ENCODE measurements at places on chromosomes 7 and 10.

GRCh38 chr7:35430547-35431153 lies 176.8 kb upstream of the TBX20 start:
- DNase-seq: no peak

- DNase-seq: no peak
Observed at GRCh38 chr10:132919374-132920100, 22.8 kb downstream of the CFAP46 start.

DNA sequence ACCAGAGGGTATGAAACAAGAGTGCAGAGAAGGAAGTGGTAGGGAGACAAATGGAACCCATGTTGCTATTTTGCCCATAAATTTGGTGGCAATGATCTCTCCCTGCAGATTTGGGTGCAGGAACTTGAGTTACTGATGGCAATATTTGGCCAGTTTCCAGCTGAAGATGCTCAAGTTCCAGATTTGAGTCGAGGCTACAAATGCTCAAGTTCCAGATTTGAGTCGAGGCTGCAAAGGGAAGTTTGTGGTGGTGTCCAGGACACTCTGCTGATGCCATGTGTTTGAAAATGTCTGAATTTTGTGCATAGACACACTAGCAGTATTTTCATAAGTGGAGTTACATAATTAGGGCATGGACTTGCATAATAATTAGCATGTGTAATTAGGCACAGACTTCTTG lies 40.8 kb downstream of the TBXAS1 start:
- no peak for DNase-seq

- peak; percentile 70 for DNase-seq
Observed at GRCh38 chr7:74505471-74506324, 52.0 kb downstream of the GTF2IRD1 start.

GRCh38 chr10:74825371-74826141 lies 844 bp upstream of the KAT6B start:
- DNase-seq: no peak

GRCh38 chr10:75632805-75633462 lies 201.5 kb downstream of the LRMDA start:
- DNase-seq: no peak

DNA sequence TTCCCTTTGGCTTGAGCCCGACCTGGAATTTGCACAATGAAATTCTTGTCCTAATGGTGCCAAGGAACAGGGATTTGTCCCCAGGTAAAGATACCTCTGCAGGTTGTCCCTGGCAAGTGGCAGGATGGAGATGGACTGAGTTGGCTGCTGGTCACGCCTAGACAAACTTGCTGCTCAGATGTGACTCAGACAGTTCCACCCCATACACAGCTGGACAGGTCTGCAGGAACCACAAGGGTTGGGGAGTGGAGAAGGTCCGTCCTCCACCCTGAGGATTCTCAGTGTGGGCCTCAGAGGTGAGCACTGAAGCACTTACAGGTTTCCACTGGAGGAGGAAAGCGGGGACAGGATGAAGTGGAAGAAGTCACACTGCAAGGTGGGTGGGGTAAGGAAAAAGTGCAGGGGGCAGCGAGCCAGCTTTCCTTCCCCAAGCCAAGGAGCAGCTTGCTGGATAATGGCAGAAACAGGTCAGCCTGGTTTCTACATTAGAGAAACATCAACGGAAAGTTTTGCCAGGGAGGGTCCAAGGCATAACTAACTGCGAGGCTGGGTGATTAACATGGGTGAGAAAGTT lies 20.5 kb downstream of the ITPRIP start:
- DNase-seq: no peak

DNA sequence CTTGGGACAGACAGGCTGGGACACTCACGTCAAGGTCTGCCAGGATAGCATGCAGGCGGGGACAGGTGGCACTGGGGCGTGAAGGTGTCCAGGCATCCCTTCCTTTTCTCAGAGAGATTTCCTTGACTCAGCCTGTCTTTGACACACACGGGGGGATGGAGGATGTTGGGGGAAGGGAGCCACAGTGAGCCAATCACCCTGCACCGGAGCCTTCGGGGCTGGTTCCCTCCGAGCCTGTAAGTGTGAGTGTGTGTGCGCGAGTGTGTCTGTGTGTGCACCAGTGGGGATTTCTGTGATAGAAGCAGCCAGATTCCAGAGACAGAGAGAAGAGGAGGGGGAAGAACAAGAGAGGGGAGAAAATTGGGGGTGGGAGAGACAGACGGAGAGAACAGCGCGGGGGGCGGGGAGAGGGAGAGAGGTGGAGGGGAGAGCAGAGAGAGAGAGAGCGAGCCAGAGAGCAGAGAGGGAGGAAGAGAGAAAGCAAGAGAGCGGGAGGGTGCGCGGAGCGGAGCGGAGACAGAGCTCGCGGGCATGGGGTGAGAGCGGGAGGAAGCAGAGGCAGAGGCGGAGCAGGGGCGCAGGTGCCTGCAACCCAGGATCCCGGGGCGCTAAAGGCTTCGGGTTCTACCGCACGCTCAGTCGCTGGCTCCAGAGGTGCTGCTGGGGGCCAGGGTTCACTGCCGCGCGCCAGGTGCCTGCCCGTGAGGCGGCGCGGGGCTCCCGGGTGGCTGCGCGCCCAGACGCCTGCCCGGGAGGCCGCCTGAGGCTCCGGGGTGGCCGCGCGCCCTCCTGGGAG lies 466 bp upstream of the GPR26 start:
- no peak for DNase-seq

- DNase-seq: no peak
Observed at GRCh38 chr10:76285515-76285914, 854.1 kb downstream of the LRMDA start.

GRCh38 chr10:14608381-14609001 lies 166.2 kb downstream of the FAM107B start:
- no peak for DNase-seq

GRCh38 chr7:101125989-101126650 lies 784 bp upstream of the SERPINE1 start:
- no peak for DNase-seq

GRCh38 chr10:124696446-124697392 lies 47.5 kb downstream of the FAM53B start:
- no peak for DNase-seq

GRCh38 chr10:86730227-86730626 lies 26.2 kb upstream of the BMPR1A start:
- DNase-seq: no peak

GRCh38 chr7:107070710-107071109 lies 26.2 kb downstream of the PRKAR2B start:
- DNase-seq: no peak

GRCh38 chr10:18224626-18225445 lies 84.6 kb downstream of the CACNB2 start:
- DNase-seq: peak; percentile 62

- no peak for DNase-seq
Observed at GRCh38 chr7:156065400-156065799, 253.1 kb upstream of the SHH start.

GRCh38 chr10:7948371-7949000 lies 106.0 kb upstream of the GATA3 start:
- DNase-seq: no peak

- no peak for DNase-seq
Observed at GRCh38 chr10:116190883-116191282, 82.1 kb downstream of the GFRA1 start.

GRCh38 chr7:55133630-55134358 lies 115.0 kb downstream of the EGFR start:
- DNase-seq: no peak

- DNase-seq: no peak
Observed at GRCh38 chr10:75117995-75118394, 6.5 kb downstream of the SAMD8 start.

GRCh38 chr10:112367516-112367915 lies 6.4 kb upstream of the ACSL5 start:
- no peak for DNase-seq

- no peak for DNase-seq
Observed at GRCh38 chr10:89114846-89115625, 92.1 kb downstream of the CH25H start.

GRCh38 chr10:9957351-9957750 lies 1060.3 kb upstream of the CELF2 start:
- DNase-seq: no peak

DNA sequence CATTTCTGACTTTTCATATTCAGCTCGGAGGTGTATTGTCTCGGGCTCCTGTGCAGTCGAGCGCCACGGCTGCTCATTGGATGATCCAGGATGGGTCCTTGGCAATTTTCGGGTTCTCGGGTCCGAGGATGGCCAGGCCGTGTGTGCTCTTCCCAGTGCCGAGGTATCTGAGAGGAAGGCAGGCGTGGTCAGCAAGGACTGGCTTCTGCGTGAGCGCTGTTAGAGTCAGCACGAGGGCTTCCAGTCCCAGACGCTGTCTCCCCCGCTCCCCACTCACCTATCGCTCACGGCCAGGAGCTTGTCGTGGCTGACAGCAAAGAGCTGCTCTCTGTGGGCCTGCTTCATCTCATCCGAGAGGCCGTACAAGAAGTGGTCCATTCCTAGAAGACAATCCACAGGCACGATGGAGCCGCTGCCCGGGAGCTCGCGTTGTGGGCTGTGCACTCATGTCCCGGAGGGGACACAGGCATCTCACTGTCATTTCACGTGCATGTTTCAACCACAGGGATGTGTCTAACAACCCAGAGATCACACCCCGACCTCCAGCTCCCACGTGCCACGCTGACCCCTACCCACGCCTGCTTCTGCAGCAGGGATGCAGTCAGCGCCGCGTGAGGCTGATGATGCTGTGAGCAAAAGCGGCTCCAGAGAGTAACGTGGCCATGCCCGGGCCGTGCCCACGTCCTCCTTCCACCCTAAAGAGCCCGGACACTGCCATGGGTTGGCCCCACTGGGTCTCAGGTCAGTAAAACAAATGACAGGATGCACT lies 34.4 kb downstream of the PITRM1 start:
- DNase-seq: no peak

DNA sequence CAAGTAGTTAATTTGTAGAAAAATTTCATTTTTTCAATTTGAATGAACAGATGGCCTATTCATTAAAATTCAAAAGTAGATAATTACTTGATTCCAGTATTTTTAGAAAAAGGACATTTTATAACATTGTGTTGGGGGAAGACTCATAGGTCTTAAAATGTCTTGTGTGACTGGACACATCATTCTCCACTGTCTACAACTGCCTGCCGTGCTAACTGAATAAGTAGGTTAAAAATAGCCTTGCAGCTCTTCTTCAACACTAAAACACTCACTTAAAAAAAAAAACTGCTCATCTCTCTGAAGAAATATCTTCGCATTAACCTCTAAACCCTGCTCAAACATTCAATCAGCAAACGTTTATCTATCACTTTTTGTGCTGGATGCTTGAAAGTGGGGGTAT lies 253.8 kb downstream of the CSTF2T start:
- DNase-seq: no peak

GRCh38 chr10:58996063-58996462 lies 180.4 kb upstream of the PHYHIPL start:
- no peak for DNase-seq

DNA sequence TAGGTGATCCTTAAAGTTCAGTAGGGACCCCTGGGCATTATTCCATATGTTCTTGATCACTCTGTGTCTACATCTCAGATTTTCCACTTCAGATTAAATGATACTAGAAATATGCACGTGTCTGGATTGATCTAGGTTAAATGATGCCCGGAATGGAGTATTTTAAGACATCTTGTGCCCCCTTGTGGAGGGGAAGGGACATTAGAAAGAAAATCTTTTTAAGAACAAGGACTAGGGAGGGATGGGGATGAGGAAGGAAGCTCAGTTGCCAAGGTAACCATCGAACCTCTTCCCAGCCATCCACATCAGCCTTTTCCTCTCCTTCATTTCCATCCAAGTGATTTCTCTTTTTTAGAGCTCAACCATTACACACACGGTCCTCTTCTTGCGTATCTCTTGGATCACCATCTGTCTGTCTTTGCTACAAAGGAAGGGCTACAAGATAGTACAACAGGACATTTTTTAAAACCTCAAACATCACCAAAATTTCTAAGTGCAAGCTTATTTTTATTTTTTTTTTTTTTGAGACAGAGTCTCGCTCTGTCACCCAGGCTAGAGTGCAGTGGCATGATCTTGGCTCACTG lies 40.5 kb downstream of the PRSS2 start:
- no peak for DNase-seq

DNA sequence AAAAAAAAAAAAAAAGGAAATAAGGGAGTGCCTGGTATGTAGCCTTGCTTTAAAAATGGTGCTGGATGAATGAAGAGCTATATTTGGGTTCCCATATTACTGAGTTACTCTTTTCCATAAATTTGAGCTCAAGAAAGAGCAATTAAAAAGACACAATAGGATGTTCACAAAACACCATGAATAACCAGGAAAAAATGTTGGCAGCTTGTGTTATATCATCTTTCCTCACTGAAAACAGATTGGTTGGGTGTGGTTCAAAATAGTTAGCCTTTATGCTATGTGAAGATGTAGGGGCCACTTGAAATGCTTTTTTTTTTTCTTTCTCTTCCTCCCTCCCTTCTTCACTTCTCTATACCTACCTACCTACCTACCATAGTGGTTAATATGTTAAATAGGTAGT lies 256.9 kb downstream of the STK31 start:
- DNase-seq: no peak

All from right lung (tissue), 10 donors.